ENCODE measurements at places on chromosomes 6 and 20.

DNA sequence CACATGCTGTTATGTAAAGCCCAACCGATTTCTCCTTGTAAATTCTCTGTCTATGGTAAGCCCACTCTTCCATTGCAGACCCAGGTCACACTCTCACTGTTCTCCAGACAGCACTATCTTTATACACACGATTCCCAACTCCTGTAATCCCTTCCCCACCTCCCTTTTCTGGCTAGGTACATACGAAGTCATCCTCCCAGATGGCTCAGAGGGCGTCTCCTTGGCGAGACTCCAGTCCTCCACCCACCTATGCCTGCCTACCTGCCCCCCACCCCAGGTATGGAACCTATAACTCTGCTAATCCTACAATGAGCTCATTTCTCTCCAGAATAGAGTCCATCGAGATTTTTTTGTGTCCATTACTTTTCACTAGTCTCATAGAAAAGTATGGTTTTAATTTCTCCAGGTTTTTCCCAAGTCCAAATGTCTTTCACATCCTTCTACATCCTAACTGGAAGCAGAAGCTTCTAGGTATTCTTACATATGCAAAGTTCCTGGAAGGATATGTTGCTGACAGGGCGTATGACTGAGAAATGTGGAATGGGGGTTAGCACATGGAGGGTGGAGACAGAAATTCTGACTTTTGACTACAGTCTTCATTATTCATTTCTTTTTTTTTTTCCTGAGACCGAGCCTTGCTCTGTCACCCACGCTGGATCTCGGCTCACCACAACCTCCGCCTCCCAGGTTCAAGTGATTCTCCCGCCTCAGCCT is 22.8 kb downstream of the SCML4 start:
- no peak for DNase-seq

DNA sequence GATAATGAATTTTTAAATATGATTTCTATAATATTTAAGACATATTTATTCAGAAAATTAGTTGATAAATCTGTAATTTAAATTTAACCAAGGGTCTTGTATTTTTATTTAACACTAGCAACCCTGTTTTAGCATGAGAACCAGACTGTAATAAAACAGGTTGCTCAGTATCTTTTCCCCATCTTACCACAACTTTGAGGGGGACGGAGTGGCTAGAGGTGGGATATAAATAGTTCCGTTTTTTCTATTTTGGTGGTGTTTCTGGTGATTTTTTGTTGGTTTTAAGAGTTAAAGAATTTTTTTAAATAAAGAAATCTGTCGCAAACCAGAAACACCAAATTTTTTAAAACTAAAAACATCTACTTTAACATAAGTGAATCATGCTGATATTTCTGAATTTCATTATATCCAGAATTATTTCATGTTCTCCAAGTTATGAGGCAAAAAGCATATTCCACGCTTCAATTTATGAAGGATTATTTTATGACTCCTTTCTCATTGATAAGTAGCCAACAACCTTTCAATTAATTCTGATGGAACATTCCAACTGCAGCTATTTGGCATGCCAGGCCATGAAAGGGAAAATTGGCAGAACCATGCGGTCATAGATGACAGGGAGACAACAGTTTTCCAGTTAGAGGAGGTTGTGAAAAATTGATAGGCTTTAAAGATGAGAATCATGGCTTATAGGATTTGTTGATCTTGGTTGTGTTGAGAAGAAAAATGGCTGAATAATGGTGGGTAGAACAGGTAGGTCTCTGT is 151.9 kb upstream of the CARMIL1 start:
- no peak for DNase-seq

DNA sequence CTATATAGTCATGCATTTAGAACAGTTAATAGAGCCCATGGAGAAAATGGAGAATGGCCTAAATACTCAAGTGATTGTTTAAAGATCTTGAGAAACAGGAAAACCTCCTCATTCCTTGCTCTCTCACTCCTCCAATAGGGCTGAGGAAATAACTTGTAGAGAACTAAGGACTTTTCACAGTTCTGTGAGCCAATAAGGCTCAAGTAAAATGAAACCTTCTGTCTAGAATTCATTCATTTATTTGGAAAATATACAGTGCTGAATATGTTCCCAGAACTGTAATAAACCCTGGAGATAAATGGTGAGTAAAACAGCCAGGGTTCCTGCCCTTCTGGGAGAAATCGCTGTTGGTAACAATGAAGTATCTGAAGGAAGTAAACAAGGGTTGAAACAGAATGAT is 35.3 kb downstream of the ELOVL2 start:
- no peak for DNase-seq

DNA sequence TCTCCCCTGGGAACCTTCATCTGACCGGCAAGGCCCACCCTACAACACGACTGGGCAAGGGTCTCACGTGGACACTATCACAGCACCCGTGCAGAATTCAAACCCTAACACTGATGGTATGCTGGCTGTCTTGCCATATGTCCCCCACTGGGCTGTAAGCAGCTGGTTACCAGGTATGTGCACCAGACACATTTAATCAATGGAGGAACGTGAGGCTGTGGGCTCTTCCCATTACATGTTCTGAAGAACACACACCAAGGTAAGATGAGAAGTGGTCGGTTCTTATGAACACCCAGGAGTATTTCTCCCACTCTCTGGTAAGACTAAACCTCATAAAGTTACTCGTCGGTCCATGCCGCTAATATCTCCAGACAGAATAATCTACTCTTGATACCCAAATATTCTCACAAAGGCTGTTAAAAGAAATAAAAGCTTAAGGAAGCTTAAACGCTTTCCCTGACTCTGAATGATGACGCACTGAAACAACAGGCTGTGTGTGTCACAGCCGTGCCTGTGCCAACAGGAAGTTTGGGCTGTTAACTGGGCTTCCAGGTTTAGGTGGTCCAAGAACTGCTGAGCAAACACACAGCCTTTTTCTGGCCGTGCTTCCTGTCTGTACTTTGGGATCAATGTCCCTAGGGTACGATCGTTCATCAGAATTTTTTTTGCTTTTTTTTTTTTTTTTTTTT is 75.3 kb downstream of the SLC23A2 start:
- peak; percentile 56 for DNase-seq

- no peak for DNase-seq
Observed at GRCh38 chr6:142918339-142919042, 26.5 kb downstream of the HIVEP2 start.

GRCh38 chr6:107670792-107671199 is 153.3 kb downstream of the SCML4 start:
- peak; percentile 41 for DNase-seq

DNA sequence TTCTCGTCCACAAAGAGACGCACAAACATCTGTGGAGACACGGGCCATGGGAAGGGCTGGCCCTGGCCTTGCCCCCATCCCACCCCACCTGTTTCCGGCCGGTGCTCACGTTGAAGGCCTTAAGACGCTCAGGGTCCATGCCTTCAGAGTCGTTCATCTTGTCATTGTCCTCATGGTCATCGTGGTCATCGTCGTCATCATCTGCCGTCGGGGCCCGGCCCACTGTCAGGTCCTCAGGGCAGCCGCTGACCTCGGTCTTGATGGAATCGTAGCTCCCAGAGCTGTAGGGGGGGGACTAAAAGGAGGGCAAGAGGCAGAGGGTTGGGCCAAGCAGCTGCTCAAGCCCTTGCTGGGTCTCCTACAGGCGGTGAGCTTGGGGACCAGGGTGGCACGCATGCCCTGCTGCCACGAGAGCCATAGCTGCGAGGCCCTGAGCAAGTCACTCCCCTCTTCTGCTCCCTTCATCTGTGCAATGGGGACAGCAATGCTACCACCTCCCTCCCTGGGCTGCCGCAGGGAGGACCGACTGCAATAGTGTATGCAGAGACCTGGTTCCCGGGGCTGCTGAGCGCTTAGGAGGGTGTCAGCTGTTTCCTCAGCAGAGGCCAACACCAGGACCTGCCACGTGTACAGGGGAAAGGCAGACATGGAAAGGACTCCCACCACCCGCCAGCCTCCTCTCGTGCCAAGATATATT is 95.5 kb downstream of the ASXL1 start:
- no peak for DNase-seq

GRCh38 chr6:6651335-6651734 is 62.8 kb downstream of the LY86 start:
- DNase-seq = no peak

DNA sequence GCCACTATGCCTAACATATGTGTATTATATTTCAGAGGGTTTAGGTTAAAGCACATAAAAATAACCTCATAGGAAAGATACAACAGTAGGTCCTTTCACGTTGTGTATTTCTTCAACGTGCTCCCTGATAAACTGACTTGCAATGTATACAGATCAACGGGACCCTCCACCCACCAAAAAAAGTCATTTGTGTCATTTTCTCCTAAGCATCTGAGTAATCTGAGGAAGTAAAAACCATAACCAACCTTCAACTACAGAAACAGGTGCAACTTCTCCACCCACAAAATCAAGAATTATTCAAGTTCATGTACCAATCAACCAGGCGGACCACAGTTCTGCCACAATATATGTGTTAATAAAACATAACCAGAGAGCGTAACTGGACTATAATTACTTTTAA is 54.9 kb upstream of the NHSL1 start:
- DNase-seq = no peak

GRCh38 chr20:24382331-24382730 is 87.1 kb upstream of the SYNDIG1 start:
- peak; percentile 9 for DNase-seq

DNA sequence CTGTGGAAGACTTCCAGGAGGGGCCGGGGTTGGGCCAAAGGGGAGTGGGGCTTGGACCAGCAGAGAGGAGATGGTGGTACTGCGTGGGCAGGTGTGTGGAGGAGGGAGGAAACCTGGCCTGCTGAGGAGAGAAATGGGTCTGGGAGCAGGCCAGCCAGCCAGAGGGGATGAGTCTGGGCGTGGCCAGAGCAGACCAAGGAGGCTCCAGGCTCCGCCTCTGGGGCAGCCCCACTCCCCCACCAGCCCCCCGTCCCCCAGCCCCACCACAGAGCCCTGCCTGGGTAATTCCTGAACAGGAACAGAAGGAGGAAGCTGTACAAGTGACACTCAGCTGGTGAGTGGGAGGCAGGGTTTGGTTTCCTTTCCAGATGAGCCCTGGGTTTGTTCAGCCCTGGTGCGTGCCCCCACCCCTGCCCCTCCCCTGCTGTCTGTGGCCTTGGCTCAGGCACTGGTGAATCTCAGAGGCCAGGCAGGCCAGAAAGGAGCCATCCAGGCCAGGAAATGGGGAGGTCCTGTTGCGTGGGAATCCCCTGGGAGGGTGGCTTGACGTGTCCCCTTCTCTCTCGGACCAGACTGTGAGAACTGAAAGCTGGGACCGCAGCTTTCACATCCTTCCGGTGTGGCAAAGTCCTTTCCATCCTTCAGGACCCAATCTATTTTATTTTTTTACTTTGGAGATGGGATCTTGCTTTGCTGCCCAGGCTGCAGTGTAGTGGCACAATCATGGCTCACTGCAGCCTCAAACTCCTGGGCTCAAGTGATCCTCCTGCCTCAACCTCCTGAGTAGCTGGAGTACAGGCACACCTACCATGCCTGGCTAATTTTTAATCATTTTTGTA is 9.4 kb upstream of the SRC start:
- peak; percentile 63 for DNase-seq

- DNase-seq = no peak
Observed at GRCh38 chr6:100235631-100236030, 229.1 kb downstream of the SIM1 start.

DNA sequence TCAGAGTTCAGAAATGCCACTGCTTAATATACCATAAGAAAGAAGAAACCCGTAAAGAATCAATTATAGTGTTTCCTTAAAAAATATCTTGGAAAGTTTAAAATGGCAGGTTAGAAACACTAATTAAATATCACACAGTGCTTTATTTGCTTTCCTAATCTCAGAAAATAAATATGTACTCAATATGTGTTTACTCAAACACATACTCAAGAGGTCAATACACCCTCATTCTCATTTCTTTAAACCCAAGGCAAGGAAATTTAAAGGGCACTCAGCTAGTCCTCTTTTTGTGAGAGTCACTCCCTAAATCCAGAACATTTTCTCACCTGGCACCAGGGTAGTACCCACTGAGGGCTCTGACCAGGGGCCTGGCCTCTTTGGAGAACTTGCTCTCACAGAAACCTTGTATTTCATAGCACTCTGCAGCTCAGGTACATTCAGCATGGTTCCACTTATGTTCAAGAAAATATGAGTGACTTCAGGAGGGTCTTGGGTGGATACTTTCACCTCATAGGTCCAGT is 38.2 kb downstream of the ROS1 start:
- DNase-seq = no peak

DNA sequence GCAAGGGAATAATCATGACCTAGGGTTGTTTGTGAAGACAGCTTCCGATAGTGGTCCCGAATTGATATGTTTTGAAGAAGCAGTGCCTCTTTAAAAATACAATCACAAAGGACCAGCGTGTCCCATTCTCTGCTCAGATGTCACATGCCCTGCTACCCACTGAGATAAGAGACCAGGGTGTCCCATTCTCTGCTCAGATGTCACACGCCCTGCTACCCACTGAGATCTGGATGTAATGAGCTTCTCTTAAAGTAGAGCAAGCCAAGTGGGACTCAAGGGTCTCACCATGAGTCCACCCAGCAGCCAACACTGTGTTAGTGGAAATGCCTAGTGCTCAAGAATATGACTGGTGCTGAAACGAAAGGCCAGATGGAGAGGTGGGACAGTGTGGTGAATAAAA is 22.2 kb downstream of the RIN2 start:
- DNase-seq = no peak

- peak; percentile 77 for DNase-seq
Observed at GRCh38 chr6:130885392-130886192, 58.4 kb downstream of the SMLR1 start.

GRCh38 chr6:152983637-152984512 is 1.0 kb upstream of the FBXO5 start:
- DNase-seq = peak; percentile 95

DNA sequence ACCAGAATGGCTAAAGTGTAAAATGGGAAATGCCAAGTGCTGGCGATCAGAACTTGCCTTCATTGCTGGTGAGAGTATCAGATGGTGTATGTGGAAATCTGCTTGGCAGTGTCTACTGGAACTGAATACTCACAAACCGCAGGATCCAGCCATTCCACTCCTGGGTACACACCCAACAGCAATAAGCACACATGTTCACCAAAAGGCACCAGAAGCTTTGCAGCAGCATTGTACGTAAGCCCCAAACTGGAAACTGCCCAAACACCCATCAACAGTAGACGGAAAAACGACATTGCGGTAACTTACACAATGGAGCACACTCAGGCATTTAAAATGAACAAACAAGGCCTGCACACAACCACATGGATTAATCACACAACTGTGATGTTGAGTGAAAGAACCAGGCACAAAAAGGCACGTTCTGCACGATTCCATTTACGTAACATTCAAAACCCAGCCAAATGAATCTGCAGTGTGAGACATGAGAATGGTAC is 37.3 kb upstream of the BPIFA2 start:
- no peak for DNase-seq

- no peak for DNase-seq
Observed at GRCh38 chr6:150987371-150987828, 121.9 kb downstream of the MTHFD1L start.

DNA sequence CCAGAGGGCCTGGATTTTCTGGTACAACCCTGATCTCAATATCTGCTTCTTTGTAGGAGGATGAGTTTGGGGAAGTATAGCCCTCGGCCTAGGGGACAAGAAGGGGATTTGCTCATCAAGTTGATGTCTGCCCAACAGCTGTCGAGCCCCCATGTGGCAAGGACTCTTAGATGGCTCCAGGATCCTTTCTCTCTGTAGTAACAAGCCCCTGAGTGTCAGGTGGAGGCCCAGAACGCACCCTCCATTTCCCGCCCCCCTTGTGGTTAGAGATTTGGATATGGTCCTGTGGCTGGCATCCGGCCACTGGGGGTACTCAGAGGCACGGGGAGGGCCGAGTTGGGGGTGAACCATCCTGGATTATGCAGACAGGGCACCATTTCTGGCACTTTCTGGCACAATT is 50.1 kb downstream of the CTCFL start:
- no peak for DNase-seq

GRCh38 chr6:166381733-166382499 is 824 bp downstream of the MPC1 start:
- peak; percentile 93 for DNase-seq

All from transverse colon (tissue), 4 donors.